ENCODE measurements at places on chromosomes 5 and 9.
A peak's percentile ranks its signal among the peaks of the same experiment; 100 is the strongest.

GRCh38 chr9:1026219-1026618 lies 23.9 kb upstream of the DMRT2 start:
- no peak for DNase-seq

GRCh38 chr9:32378496-32378895 lies 5.9 kb upstream of the ACO1 start:
- DNase-seq: peak; percentile 67

DNA sequence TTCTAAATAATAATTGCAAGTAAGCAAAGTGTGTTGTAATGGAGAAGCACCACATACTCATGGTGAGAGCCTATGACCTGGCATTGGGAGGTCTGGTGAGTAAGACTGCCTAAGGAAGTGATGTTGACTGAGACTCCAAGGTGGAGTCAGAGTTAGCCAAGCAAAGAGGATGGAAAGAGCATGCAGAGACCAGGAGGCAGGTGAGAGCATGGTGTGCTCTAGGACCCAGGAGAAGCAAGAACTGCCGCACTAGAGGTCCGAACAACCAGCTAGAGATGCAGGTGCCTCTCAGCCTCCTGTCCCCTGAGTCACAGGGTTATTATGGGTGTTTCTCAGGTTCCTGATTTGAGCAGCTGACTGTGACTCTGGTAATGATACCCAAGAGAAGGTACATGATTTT lies 27.3 kb downstream of the ANP32B start:
- no peak for DNase-seq

GRCh38 chr9:695252-695651 lies 146.2 kb upstream of the DMRT1 start:
- no peak for DNase-seq

DNA sequence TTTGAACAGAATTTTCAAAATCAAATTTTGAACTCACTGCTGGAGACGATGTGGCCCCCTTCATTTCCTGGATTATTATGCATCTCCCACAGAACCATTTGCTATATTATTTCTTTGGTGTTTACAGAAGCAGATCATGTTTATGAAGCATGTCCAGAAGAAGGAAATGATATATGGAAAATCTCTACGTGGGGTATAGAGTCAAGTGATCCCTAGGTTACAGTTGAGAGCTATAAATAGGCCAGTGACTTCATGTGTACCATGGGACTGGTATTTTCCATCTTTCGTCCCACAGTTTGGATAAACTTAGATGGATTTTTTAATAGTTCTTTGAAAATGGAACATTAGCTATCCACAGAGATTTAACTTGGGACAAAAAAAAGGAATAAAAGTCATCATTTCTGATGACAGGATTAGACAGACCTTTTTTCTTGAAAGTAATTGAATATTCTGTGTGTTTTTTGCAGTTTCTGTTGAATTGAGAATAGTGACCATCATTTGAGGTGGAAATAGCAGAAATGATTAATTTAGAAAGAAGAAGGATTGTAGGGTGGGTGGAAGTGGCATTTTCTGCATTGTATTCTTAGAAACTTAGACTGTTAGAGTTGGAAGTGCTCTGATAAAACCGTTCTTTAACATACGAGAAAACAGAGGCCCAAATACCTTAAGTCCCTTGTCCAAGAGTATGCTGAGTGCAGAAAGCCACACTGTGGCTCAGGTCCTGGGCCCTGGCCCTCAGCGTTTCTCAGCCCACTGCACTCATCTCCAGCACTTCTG lies 136.4 kb downstream of the PIP5K1B start:
- no peak for DNase-seq

DNA sequence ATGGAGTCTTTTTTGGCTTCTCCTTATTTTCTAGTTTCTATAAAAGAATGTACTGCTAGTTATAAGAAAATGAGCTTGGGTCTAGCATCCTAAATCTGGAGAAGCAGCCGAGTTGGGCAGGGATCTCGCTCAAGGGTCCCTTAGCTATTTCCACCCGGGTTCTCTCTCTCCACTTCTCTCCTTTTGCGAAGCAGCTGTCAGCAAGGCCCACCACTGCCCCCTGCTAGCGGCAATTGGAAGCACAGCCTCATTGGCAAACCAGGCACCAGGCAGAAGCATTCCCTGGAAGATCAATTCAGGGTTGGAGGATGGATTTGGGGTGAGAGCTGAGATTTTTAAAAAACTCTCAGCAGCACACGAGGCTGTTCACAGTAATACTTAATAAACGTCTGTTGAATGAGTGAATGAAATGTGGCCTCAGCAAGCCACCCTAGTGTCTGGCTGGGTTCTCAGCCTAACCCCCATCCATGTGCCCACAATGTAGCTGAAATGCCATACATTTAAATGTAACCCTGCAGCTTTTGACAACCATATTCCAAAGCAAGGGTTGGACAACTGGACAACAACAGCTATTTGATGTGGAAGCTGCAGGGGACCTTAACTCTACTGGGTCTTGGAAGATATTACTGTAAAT lies 34.6 kb upstream of the TNIP1 start:
- DNase-seq: no peak

- no peak for DNase-seq
Observed at GRCh38 chr5:54363669-54364068, 53.3 kb upstream of the ARL15 start.

- no peak for DNase-seq
Observed at GRCh38 chr9:4668604-4669003, 2.3 kb upstream of the SPATA6L start.

- peak; percentile 55 for DNase-seq
Observed at GRCh38 chr5:168227973-168228615, 63.4 kb upstream of the WWC1 start.

GRCh38 chr5:107542831-107543231 lies 127.9 kb downstream of the EFNA5 start:
- no peak for DNase-seq

- no peak for DNase-seq
Observed at GRCh38 chr5:158159621-158160020, 300.7 kb upstream of the CLINT1 start.

DNA sequence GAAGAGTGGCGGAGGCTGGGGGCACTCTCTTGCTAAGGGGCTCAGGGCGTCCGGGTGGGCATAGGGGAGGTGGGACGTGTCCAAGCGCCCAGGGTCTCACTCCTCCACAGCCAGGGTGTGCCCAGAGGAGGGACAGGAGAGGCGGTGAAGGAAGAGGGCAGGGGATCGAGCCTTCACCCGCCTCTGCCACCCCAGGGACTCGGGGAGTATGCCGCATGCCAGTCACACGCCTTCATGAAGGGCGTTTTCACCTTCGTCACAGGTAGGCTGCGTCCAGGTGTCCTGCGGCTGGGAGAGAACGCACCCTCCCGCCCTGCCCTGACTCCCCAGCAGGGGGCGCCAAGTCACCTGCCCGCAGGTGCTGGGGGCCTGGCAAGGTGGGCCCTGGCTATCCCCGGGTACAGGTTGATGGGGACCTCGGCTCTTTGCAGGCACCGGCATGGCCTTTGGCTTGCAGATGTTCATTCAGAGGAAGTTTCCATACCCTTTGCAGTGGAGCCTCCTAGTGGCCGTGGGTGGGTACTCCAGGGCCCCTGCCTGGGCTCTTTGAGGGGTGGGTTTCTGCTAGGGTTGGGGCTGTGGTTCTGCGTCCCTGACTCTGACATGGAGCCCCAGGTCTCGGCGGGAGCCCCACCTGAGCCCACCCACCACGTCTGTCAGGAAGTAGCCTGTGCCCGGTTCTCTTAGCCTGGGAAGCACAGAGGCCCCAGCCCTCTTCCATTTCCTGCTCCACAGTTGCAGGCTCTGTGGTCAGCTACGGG lies 552 bp downstream of the TMEM141 start:
- DNase-seq: no peak

DNA sequence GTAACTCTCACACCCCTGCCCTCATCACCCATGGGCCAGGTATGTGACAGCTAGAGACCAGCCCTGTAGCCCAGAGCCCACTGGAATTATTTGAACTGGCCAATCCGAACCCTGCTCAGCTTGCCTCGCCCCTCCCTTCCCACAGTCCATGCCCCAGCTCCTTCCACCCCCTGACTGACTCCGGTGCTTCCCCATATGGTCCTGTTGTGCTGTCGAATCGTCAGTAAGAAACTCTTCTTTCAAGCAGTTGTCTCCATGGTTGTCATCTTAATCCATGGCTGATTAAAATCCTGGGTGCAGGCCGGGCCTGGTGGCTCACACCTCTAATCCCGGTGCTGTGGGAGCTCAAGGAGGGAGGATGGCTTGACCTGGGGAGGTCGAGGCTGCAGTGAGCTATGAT lies 118.5 kb downstream of the COL23A1 start:
- DNase-seq: no peak

DNA sequence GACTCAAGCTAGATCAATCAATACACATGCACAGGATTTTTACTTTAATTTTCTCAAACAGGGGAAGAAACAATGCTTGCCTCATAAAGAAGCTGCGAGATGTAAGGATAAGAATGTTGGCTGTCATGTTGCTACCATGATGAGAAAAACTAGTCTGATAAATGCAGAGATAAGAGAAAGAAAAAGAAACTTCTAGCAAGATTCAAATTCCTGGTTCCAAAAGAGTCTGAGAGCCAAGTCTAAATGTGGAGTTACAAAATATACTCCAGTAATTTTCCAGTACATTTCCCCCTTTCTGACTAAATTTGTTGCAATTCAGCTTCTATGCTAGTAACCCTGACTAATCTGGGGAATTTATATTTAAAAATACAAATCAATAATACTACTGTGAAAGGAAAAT lies 10.4 kb upstream of the ANXA1 start:
- no peak for DNase-seq

DNA sequence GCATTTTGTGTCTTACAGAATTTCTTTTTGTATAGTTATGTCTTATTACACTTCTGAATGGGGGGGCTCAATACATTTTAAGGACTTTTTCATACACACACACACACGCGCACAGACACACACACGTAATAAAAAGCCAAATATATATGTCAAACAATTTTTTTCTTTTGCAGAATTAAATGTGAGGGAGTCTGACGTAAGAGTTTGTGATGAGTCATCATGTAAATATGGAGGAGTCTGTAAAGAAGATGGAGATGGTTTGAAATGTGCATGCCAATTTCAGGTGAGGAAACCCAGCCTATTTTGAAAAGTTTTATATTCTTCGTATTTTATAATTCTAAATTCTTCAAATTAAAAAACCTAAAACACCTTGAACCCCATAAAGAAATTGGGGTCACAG lies 25.6 kb downstream of the TMEFF1 start:
- no peak for DNase-seq

DNA sequence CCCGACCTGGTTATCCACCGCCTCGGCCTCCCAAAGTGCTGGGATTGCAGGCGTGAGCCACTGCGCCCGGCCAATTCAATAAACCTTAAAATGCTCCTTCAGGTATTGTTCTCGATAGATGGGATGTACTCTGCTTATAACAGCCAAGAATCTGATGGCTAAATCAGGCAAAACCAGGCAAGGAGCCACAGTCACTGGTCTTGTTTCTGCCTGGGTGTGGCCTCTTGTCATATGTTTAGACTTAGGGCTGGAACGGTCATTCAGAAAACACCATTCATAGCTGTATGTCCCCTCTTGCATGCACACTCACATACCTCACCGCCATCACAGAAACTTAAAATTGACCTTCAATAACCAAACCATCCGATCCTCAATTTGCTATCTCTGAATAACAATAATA lies 7.7 kb downstream of the FAM219A start:
- no peak for DNase-seq

DNA sequence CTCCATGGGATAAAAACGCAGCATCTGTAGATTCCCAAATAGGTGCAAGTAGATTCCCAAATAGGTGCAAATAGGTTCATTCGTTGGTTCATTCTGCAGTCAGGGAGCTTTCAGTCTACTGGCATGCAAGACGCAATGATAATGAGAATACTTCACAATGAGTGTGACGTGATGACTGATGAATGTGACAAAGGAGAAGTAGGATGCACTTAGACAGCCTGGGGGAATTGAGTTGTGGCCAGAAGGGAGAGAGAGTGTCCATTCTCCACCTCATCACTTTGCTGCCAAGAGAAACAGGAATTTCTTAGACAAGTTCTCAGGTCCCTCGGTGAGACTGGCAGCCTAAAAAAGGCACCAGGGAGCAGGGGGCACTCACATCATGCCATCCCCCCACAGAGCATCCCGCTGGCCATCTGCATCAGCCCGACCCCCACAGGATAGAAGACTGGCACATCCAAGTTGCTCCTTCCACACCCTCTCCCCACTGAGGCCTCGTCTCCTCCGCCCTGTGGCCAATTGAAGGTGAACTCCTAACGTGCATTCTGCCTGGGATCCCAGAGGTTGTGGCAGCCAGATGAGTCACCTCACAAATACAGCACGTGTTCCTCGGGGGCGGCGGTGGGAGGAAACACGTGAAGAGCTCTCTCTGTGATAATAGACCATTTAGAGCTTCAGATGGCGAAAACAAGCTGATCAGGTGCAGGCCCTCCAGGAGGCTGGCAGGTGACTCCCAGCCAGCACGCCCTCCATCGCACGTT lies 19.9 kb upstream of the KCNIP1 start:
- no peak for DNase-seq

DNA sequence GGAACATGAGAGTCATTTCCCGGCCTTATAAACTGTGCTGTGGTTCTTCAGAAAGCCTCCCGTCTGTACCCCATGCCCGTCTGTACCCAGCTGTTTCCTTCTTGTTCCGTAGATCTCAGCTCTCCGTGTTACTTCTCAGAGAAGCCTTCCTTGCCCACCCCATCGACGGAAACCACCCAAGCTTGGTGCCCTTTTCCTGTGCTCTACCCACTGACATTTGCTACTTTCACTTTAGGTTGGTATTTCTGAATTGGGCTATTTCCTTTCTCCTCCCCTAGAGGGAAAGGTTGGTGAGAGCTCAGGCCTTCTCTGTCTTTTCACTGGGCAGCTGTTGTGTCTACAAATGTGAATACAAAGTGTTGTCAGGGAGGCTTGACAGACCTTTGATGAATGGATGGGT lies 764.5 kb upstream of the ADAMTS16 start:
- no peak for DNase-seq

GRCh38 chr5:7096294-7096693 lies 299.6 kb upstream of the ADCY2 start:
- no peak for DNase-seq

- no peak for DNase-seq
Observed at GRCh38 chr5:14155075-14155474, 11.9 kb downstream of the TRIO start.

GRCh38 chr9:9099646-9100045 lies 1300.1 kb upstream of the DMAC1 start:
- DNase-seq: no peak

- DNase-seq: no peak
Observed at GRCh38 chr5:171441246-171441791, 21.9 kb downstream of the FGF18 start.

GRCh38 chr5:19701731-19702130 lies 286.3 kb downstream of the CDH18 start:
- no peak for DNase-seq

DNA sequence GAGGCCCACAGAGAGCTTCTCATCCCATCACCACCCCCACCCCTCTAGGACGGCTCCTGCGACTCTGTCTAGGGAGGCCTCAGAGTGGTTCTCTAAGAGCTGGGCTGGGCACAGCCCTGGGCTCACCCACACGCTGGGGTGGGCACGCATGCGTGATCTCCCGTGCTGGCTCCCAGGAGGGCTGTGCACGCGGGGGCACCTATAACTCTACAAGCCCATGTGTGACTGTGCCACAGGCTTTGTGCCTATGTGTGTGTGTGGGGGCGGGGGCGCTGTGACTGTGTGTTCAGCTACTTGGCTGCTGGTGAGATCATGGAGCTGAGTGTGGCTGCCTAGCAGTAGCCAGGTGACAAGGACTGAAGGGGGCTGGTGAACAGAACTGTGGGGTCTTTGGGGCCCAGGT lies 32.2 kb downstream of the NDUFA8 start:
- DNase-seq: no peak

Measured in foreskin melanocyte (primary cell).